ENCODE measurements at places on chromosomes 12 and 14.

GRCh38 chr12:117876436-117876816 is 92.4 kb downstream of the KSR2 start:
- DNase-seq: no peak

- peak; percentile 35 for DNase-seq
Observed at GRCh38 chr12:11652351-11653040, 3.0 kb downstream of the ETV6 start.

GRCh38 chr14:21780429-21781084 is 106.9 kb upstream of the OR4E1 start:
- DNase-seq: no peak

DNA sequence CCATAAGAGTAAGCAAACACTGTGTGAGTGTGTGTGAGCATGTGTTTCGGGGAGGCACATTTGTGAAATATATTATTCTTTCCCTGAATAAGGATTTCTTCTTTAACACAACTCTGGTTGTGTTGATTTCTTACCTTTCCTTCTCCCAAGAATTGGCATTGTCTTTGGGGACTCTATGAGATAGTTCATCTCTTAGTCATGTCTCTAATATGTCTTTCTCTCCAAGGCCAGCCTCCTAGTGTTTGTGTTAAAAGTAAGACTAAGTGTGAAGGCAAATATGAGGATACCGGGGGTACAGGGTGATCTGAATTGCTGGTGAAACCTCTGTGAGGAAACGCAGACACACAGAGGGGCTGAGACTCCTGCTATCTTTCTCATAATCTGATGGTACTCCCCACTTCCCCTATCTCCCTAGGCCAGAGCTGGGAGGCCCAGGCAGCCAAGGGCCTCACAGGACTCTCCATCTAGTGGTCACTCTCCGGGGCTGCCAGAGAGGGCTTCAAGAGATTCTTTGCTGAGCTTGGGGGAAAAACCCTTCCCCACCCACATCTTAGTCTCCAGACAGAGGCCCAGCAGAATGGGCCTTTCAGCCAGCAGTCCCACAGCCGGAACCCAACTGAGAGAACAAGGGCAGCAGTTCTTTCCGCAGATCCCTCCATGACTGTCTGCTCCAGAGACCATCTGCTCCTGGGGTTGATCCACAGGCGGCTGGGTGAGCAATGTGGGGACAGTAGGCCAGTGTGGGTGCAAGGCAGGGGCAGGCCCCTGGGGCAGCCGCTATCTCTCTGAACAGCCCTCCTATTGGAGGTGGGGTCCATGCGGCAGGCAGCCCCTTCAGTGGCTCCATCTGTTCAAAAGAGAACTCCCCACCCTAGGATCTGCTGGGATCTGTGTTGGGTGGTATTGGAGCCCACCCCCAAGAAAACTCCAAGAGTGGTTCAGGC is 5.8 kb upstream of the HOXC12 start:
- DNase-seq: no peak

- DNase-seq: no peak
Observed at GRCh38 chr12:44193281-44193680, 357.4 kb downstream of the TMEM117 start.

GRCh38 chr14:71202881-71203280 is 295.6 kb downstream of the PCNX1 start:
- DNase-seq: no peak

DNA sequence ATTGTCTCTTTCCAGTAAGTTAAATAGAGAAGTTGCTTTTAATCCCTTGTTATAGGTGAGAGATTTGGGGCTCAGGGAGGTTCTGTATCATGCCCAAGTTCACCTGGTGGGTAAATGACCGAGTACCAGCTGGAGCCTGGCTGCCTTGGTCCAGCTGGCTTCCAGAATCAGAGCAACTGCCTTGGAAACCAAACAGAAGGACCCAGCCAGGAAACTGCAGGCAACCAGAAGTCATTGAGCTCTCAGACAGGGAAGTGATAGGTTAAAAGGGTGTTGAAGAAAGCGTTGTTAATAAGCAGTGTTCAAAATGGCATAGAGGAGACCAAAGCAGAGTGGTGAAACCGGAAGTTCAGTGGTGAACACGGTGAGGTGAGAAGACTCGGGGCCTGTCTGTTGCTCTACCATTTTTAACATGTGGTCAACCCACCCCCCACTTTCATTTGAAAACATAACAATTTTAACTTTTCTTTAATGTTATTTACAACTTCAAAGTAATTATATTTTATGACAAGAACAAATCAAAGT is 54.9 kb downstream of the PLEKHG7 start:
- no peak for DNase-seq

DNA sequence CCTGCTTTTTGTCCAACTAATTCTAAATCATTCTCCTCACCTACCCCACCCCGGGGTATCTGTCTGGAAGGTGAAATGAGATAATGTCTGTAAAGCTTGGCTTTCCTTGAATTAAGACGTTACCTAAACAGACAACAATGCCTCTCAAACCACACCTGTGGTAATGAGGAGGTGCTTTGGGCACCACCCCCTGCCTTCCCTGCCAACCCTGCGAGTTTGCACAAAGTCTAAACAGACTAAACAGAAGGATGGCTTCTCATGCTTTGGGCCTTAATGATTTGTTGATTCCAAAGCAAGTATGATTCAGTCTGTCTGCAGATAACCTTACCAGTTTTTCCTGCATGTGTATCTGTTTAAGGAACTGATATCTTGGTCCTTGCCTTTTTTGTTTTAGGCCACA is 82.4 kb downstream of the ZFC3H1 start:
- DNase-seq: no peak

- no peak for DNase-seq
Observed at GRCh38 chr12:54486173-54486867, 11.2 kb upstream of the NCKAP1L start.

GRCh38 chr14:77812028-77812427 is 12.1 kb downstream of the ADCK1 start:
- DNase-seq: no peak

GRCh38 chr12:106982229-106982628 is 4.7 kb downstream of the MTERF2 start:
- DNase-seq: no peak

DNA sequence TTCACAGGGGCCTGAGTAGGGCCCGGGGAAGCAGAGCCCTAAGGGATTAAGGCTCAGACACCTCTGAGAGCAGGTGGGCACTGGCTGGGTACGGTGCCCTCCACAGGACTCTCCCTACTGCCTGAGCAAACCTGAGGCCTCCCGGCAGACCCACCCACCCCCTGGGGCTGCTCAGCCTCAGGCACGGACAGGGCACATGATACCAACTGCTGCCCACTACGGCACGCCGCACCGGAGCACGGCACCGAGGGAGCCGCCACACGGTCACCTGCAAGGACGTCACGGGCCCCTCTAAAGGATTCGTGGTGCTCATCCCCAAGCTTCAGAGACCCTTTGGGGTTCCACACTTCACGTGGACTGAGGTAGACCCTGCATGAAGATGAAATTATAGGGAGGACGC is 7.1 kb downstream of the LTBR start:
- DNase-seq: no peak

- DNase-seq: no peak
Observed at GRCh38 chr12:91804533-91804932, 341.1 kb downstream of the BTG1 start.

GRCh38 chr12:109777544-109777943 is 55.7 kb downstream of the TRPV4 start:
- no peak for DNase-seq

GRCh38 chr12:104339663-104340062 is 36.1 kb downstream of the EID3 start:
- no peak for DNase-seq

- peak; percentile 40 for DNase-seq
Observed at GRCh38 chr12:68042212-68042699, 53.0 kb downstream of the IFNG-AS1 start.

DNA sequence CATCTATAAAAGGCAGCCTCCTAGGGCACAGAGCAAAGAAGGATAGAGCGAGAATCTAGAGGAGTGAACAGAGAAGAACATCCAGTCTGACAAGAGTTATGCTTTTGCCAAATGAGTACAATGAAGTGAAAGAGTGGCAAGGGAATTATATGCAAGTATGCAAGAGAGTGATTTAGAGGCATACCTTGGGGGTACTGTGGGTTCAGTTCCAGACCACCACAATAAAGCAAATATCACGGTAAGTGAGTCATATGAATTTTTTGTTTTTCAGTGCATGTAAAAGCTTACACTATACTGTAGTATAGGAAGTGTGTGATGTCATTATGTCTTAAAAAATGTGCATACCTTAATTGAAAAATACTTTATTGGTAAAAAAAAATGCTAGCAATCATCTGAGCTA is 101.4 kb downstream of the SLC38A1 start:
- no peak for DNase-seq

GRCh38 chr12:110528277-110528839 is 26.2 kb downstream of the RAD9B start:
- no peak for DNase-seq

DNA sequence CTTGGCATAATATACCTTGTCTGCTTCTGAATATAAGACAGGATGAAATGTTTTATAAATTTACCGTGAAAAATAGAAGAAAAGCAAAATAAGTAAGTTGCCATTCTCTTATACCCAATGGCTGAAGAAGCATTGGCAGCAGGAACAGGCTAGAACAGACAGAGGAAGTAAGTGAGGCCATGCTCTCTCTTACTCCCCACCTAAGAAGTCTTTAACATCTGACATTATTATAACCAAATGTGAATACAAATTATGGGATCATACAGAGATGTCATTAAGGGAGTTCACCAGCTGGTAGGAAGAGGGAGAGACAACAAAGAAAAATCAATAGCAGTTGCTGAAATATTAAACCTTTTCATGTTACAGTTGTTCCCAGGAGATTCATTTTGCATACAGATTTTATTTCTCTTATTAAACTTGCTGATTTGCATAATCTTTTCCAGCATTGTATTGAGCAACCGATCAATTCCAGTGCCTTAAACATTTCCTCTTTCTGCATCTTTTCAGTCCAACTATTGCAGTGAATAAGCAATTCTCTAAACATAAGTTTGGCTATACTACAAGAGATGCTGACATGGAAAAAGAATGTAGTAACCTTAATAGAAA is 270.6 kb downstream of the SLC6A15 start:
- no peak for DNase-seq

GRCh38 chr12:8453021-8453513 is 2.7 kb upstream of the CLEC6A start:
- no peak for DNase-seq

DNA sequence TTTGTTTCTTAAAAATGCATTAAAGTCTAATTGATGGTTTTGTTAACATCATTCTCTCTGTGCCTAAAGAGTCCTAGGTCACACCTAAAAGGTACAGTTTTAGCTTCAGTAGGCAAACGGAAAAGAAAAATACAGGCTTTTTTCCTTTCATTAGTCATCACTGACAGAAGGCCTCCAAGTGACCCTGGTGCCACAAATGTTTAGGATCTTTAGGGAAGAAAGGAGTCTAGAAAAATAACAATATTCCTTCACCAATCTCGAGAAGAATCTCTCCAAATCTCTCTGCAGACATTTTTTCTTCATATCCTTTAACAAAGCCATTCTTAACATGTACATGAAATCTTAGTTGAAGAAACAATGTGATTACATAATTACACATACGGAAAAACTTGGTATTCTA is 2.0 kb downstream of the DENND5B start:
- no peak for DNase-seq
